Activated CD4-positive, alpha-beta T cell treated with anti-CD3 and anti-CD28 coated beads for 48 hours (primary cell): ENCODE measurements at places on chromosomes 4 and X.

DNA sequence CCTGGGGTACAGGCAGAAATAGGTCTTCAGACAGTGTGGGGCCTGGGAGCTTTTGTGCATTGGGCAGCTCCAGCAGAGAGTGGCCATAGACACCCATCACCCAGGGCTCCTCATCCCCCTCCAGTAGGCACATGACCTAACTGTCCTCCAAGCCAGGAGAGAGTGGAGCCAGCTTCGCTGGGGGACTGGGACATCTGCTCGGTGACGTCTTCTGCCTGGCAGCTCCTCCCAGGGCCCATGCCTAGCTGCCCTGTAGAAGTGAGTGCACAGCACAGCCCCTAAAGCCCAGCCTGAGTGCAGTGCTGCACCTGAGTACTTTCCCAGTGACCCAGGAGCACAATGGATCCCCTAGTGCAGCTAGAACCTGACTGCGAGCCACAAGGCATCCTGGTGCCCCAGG lies 279.7 kb upstream of the SLC7A11 start:
- DNase-seq = no peak

- DNase-seq = no peak
Measured at GRCh38 chr4:104969394-104970082, 177.1 kb upstream of the TET2 start.

DNA sequence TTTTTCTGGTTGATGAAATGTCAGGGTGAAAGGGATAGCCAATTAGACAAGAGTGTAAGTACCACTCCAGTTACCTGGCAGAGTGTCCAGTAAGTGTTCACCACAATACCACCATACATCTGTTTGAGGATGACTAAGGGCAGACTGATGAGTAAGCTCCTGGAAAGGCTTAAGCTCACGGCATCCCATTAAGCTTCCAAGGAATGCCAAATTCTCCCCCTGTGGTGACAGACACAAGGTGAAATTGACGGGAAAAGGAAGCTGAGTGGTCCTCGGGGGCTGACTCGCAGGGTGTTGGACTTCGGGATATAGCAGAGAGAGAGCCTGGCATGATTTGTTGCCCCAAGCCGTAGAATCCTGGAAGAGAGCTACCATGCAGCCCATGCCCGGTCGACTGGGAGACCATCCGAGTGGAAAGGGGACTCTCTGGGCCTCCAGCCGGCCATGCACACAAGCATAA lies 7.6 kb upstream of the BST1 start:
- DNase-seq = no peak

GRCh38 chr4:74583089-74583700 lies 138.3 kb downstream of the AREG start:
- DNase-seq = no peak
